Cerebellar nuclear complex (tissue), 1 donor: ENCODE measurements at places on chromosomes 5 and 9.

GRCh38 chr5:16600946-16601345 is 15.9 kb downstream of the RETREG1 start:
- no peak for DNase-seq

- no peak for DNase-seq
Observed at GRCh38 chr9:135152614-135153334, 65.3 kb downstream of the OLFM1 start.

DNA sequence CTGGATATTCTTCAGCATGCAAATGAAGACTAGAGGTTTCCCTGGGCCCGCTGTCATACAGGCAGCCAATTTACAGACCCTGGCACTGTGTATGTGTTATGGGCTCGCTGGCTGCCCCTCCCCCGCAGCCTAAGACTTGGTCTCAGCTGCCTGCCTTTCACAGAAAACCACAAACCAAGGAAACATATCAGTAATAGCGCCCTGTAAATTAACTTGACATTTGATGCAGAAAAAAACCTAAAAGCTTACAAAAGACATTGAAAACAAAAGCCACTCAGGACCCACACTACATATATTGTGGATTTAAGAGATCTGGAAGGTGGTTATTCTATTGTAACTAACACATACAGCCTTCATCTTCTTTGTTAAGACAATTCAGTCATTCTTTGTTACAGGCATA is 287.0 kb upstream of the TMEM161B start:
- DNase-seq, result no peak

- no peak for DNase-seq
Observed at GRCh38 chr9:94850540-94851434, 124.3 kb downstream of the AOPEP start.

- DNase-seq, result no peak
Observed at GRCh38 chr5:127615916-127616315, 33.0 kb upstream of the CTXN3 start.

GRCh38 chr9:71744754-71745521 is 23.4 kb downstream of the CEMIP2 start:
- no peak for DNase-seq

GRCh38 chr9:108924466-108924865 is 9.5 kb downstream of the ELP1 start:
- DNase-seq, result no peak

- no peak for DNase-seq
Observed at GRCh38 chr5:176731506-176732160, 78.7 kb upstream of the UNC5A start.

DNA sequence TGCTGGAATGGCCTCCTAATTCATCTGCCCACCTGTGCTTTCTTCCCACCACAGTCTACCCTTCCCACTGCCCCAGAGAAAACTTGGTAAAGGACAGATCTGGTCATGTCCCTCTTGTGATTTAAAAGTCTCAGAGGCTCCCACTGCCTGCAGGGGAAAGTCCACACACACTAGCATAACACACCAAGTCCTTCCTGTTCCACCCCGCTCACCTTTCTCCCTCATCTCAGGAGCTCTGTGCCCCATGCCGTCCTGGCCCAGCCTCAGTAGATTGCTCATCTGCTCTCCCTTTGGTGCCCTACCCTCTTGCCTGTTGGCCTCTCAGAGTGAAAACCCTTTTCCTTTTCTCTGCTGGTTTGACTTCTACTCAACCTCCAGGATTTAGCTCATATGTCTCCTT is 111.4 kb upstream of the MAP3K1 start:
- DNase-seq, result no peak

GRCh38 chr5:148956477-148957385 is 106.1 kb downstream of the SH3TC2 start:
- DNase-seq, result peak; percentile 60

GRCh38 chr9:126862104-126862761 is 1.8 kb downstream of the ZBTB34 start:
- no peak for DNase-seq

GRCh38 chr9:128523199-128523925 is 18.8 kb downstream of the GLE1 start:
- DNase-seq, result no peak

DNA sequence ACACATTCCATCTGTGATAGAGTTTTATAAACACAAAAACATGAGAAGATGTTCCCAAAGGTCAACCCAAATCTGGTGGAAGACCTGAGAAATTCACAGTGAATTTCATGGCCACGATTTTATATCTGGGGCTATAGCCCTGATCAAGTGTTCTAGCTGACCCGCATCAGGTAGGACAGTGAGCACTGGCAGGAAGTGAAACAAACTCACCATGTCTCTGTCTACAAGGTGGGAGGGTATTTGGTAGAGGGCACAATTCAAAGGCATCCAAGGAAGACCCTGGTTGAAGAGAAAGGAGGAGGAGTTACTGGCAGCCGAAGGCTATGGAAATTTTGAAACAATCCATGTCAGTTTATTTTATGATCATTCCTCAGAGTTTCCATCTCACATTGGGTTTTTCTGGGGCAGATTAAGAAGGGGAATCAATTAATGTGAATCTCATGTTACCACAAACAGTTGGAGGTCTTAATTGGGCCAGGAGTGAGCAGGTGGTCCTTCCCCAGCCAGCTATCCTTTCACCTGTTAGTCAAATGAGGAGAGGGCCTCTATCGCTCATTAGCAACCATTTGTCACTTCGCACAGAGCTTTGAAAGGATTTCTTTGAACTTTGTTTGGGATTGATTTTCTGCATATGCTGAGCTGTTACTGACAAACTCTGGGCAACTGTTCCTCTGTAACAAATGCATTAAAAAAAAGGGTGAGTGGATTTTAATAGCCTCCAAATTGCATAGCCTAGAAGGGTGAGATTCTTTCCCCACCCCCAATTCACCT is 612.0 kb upstream of the CLINT1 start:
- no peak for DNase-seq

- DNase-seq, result no peak
Observed at GRCh38 chr5:57841676-57842363, 359.2 kb upstream of the ACTBL2 start.

DNA sequence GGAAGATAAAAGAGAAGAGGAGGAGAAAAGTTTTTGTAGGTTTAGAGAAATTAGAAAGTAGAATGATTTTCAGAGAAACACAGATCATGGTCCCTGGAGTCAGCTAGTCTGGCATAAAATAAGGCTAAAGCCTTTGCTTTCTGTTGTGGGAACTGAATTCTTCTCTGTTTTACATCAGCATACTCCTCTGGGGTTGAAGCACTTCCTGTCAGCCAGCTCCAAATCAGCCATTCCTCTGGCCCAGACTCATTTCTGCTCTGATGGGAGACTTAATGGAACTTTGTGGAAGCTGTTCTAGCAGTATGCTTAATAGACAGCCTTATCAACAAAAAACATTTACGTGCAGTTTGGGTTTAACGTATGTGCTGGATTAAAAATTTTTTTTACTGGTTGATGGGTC is 143.2 kb downstream of the HMHB1 start:
- no peak for DNase-seq

- no peak for DNase-seq
Observed at GRCh38 chr5:171365351-171365750, 22.3 kb upstream of the NPM1 start.

GRCh38 chr5:149961957-149962409 is 1.4 kb downstream of the SLC26A2 start:
- DNase-seq, result no peak

DNA sequence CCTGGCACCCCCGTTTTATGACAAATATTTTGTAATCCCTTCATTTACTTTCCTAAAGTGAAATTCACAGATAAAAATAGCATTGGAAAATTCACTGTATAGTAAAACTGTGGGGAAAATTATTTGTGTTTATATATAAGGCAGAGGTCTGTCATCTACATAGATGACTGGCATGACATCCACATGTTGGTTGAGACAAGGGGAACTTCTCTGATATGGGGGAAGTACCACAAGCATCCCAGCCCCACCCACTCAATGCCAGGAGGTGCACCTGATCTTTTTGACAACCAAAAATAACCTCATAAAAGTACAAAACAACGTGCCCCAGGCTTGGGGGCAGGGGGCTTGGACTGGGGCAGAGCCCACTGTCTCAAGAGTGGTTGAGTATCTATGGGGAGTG is 6.3 kb upstream of the TDRD7 start:
- DNase-seq, result no peak

DNA sequence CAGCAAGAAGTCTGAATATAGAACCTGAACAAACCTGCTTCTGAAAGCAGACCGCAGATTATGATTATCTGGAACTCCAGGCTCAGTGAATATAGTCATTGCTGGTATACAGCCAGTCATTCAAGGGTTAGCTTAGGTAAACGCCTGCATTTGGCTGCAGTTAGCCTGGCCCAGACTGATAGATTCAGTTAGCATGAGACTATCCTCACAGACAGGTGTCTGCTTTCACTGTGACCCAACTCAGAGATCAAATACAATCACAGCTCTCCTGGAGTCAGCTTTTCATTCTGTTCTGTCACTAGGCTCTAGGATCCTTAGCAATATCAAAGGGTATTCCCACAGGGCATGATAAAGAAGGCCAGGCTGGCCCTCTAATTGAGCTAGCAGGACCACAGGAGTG is 138.6 kb upstream of the PLCXD3 start:
- no peak for DNase-seq

DNA sequence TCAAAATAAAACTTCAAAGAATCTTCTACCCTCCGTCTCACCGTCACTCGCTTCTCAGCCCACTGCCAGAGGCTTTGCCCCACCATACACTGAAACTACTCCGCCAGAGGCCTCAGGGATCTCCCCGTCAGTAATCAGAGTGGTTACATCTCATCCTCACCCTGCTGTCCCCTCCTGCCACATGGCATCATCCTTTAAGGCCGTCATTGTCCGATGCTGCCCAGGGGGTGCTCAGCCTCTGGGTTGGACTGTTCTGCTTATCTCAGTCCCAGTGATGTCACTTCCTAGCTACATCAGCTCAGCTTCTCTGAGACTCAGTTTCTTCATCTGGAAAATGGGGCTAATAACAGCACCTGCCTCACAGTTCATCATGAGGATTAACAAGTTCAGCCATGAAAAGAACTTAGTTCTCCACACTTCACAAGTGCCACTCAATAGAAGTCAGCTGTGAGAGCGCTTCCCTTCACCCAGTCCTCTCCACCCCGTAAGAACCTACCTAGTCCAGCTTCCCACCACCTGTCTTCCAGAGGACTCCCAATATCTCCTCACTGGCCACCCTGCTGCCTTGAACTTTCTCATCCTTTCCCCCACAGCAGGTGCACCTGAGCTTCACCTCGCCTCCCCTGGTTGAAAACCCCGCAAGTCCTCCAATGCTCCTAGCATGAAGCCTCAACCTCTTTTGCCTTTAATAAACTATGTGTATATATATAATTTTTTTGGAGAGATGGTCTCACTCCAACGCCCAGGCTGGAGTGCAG is 2.8 kb upstream of the IL3 start:
- DNase-seq, result no peak

DNA sequence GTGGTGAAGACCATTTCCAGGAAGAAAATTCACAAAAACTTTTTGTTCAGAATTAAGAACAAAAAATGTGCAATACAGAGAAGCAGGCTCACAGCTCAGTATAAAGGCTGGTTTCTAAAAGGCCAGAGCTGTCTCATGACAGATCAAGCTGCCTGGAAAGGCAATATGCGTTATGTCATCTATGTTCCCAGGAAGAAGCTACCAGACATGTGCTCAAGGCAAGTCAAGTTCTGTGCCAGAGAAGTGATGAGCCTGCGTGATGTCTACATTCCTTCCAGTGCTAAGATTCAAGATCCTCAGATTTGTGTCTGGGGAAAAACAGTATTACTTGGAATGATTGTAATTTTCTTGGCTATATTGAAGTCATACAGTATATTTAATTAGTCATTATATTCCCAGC is 104.3 kb downstream of the PDE4D start:
- no peak for DNase-seq

GRCh38 chr9:81690251-81690851 is 1.0 kb upstream of the TLE1 start:
- DNase-seq, result no peak

DNA sequence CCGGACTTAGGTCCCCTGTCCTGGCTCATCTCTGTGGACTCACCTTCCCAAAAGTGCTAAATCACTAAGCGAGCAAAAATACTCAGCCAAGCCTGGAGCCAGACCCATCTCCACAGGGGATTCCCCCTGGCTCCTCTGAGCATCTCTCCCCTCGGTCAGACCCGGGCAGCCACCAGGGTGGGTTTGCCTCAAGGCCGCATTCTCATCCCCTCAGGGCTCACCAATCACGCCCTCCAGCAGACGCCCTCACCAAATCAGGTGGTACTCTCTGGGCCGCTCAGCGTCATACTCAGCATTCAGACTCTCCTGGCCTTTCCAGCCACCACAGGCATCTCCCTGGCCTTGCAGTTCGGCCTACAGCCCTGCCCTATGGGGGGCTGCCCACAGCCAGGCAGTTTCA is 49.7 kb downstream of the C5orf15 start:
- no peak for DNase-seq

GRCh38 chr9:114852050-114852594 is 46.3 kb upstream of the TNFSF15 start:
- DNase-seq, result no peak

GRCh38 chr5:159310511-159310910 is 19.8 kb downstream of the IL12B start:
- no peak for DNase-seq

DNA sequence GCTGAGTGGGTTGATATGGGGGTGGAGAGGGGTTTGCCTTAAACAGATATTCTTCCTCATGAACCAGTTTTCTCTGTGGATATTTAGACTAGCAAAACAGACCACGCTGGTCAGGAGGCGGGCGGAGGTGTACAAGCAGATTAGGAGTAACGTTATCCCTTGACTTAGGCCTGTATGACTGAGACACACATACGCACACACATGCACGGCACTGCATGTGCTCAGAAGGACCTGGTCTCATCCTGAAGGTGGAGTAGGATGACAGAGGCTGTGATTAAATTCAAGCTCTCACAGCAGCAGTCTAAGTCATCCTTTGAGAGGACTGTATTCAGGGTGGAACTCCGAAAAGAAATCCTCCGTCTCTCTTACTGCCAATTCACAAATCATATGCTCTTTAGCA is 209.7 kb downstream of the DIRAS2 start:
- no peak for DNase-seq

- DNase-seq, result no peak
Observed at GRCh38 chr5:151328734-151329133, 18.6 kb downstream of the SLC36A2 start.

- DNase-seq, result no peak
Observed at GRCh38 chr5:173016598-173017046, 33.1 kb downstream of the ATP6V0E1 start.

DNA sequence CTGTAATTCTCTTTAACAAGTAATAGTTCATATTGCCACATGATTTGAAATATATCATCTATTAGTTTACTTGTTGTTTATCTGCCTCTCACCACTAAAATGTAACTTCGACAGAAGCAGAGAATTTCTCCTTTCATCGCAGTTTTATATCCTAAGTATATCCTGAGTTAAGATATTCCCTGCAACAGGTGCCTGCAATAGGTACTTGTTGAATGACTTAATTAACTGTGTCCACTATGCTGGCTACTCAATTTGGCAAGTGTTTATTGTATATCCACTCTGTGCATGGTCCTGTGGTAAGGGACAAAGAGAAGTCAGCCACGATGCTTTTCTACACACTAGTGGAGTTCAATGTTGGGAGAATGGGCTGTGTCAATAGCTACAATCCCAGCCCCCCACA is 108.5 kb downstream of the PSAT1 start:
- no peak for DNase-seq

GRCh38 chr5:128627939-128628338 is 89.9 kb upstream of the FBN2 start:
- DNase-seq, result no peak

- no peak for DNase-seq
Observed at GRCh38 chr5:66694036-66694435, 97.8 kb downstream of the MAST4 start.
